ENCODE measurements at places on chromosomes 16 and 17.

DNA sequence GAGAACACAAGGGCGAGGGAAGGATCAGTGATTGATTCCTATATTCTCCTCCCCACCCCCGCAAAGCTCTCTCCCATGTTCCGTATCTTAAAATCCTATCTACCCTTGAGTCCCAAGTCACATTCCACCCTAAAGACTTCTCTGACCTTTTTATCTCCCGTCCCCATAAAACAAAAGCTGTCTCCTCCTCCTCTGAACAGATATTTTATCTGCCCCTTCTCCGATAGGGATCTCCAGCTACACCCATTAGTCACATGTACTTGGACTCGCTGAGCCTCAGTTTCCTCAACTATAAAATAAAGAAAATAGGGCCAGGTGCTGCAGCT, 12.8 kb downstream of the GGA2 start:
- DNase-seq: no peak

GRCh38 chr16:24689128-24689527, 40.3 kb upstream of the TNRC6A start:
- no peak for DNase-seq

DNA sequence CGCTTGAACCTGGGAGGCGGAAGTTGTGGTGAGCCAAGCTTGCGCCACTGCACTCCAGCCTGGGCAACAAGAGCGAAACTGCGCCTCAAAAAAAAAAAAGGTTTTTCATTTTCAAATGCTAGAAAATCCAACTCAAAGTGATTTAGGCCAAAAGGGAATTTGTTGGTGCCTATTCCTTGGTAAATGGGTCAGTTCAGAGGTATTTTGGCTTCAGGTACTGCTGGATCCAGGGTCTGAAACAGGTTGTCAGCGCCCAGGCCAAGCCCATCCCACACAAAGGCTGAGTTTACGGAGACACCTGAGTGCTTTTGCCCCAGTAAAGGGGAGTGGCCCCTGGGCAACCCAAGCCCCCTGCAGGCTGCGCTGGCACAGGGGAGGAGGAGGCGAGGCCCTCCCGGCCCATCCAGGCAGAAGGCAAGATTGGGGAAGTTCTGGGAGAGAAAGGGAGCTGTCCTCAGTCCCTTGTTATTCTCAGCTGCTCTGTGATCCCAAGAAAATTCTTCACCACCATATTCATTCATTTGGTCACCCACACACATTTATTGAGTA, 8.5 kb upstream of the JPH3 start:
- no peak for DNase-seq

- DNase-seq: no peak
These were observed 22.1 kb upstream of the PHF12 start for GRCh38 chr17:28973425-28973824.

- no peak for DNase-seq
These were observed 1.3 kb downstream of the B3GNT9 start for GRCh38 chr16:67149276-67150046.

GRCh38 chr17:75475851-75476250, 19.4 kb downstream of the TMEM94 start:
- DNase-seq: no peak

GRCh38 chr16:89104930-89105571, 11.4 kb downstream of the ACSF3 start:
- no peak for DNase-seq

- DNase-seq: no peak
These were observed 43.2 kb downstream of the PIMREG start for GRCh38 chr17:6487251-6488007.

GRCh38 chr17:882827-883585, 96.6 kb downstream of the NXN start:
- no peak for DNase-seq

DNA sequence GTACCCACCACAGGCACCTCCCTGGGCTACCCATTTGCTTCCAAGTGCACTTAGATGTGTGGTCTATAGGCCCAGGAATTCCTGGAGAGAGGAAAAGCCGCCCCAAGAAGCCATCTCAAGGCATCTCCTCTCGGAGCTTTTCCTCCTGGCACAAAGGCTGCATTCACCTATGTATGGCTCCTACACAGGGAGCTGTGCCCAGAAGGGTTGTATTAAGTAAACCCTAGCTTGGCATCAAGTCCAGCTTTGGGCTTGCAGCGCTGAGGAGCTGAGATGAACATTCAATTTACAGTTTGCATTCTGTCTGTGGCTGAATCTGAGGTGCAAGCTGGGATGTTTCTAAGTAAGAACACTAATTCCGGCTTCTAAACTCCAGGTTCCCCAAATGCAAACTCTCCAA, 81.3 kb downstream of the CDYL2 start:
- DNase-seq: no peak

GRCh38 chr17:72419866-72420774, 299.3 kb downstream of the SOX9 start:
- no peak for DNase-seq

DNA sequence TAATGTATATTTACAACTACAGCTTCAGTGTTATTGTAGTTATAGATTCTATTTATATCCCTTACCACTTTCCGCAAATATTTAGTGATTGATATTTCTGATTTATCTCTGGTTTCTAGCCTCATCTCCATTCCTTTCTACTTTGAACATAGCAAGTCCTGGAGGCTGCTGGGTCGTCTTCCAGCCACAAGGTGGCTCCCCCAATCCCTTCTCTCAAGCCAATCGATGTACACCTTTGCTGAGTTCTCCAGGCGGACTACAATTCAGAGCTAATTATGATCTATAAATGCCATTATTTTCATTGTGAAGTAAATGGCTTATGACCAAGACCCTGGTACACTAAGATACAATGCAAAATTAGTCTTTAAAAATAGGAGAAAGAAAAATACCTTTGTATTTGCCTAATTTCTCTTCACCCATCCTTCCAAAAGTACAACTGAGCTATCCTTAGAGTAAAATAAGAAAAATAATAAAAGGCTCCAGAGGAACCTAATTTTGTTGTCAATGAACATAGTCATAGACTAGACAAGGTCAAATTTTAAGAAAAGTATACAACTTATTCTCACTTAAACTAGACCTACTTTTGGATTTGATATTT, 122.1 kb downstream of the SKAP1 start:
- no peak for DNase-seq

- no peak for DNase-seq
These were observed 63.5 kb downstream of the SPACA3 start for GRCh38 chr17:33055171-33055611.

DNA sequence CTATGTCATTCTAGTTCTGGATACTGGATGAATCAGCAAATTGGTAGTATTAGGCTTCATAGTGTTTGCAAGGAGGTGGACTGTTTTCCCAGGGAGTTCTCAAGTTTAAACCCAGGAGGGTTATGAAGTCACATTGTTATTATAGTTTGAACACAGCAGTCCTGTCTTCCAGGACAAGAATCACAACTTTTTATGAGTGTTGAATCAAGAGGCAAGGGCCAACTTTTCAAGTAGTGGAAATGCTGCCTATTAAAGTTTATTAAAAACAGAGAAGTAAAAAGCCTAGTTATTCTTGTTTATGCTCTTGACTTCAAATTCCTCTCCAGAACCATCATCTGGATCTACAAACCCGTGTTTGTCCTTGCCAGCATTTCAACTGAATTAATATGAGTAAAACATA, 86.3 kb upstream of the GOT2 start:
- DNase-seq: no peak

GRCh38 chr16:72937360-72937759, 110.6 kb downstream of the ZFHX3 start:
- no peak for DNase-seq

DNA sequence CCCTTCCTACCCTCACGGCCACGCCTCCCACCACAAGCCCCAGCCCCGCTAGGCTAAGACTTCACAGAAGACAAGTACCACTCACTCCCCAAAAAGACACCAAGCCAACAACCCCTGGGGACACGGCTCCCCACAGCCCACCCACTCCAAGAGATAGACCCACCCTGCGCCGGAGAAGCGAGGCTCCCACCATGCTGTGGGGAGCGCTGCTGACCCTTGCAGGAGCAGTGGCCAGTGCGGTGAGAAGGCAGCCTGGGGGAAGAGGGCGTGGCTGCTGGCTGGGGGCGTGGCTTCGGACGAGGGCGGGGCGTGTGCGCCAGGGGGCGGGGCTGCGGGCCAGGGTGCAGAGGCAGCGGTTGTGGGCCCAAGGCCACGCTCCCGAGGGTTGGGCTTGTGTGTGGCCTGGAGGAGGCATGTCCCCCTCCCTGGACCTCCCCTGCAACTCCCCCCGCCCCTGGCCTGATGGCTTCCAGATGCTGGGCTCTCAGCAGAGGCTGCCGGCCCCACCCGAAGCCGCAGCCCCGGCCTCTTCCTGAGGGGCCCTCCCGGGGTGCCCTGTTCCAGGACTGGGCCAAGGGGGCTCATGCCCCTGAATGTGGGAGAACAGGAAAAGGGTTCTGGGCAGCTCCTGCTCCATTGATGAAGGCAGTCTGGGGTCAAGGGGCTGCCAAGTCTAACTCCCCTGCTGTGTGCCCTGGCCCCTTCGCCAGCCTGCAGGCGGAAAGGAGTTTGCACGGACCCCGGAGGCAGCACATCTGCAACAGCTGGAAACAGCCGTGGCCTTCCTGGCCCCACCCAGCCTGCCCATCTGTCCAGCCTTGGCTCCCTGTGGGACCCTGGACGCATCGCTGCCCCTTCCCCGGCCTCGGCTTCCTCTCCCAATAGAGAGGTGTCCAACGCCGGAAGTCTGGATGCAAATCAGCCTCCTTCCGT, 9.1 kb downstream of the TFAP4 start:
- no peak for DNase-seq

DNA sequence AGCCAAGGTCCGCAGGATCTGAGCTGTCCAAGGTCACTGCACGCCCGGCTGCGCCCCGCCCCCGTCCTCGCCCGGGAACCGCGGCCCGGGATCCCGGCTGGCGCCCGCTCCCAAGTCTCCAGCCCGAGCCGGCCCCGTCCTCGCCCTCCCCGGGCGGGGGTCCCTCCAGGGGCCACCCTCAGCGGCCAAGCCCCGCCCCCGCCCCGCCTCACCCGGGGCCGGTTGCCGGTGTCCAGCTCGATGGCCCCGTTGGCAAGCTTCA, 216 bp downstream of the VPS9D1 start:
- DNase-seq: no peak

GRCh38 chr17:55327225-55328088, 62.7 kb downstream of the HLF start:
- DNase-seq: no peak

GRCh38 chr17:1073241-1073962, 76.5 kb downstream of the TIMM22 start:
- no peak for DNase-seq

Data from activated CD8-positive, alpha-beta memory T cell treated with anti-CD3 and anti-CD28 coated beads for 48 hours (primary cell).